ENCODE measurements at places on chromosomes 7 and 10.
A peak's percentile ranks its signal among the peaks of the same experiment; 100 is the strongest.

- DNase-seq, result no peak
Observed at GRCh38 chr10:70096016-70096704, 36.5 kb downstream of the AIFM2 start.

DNA sequence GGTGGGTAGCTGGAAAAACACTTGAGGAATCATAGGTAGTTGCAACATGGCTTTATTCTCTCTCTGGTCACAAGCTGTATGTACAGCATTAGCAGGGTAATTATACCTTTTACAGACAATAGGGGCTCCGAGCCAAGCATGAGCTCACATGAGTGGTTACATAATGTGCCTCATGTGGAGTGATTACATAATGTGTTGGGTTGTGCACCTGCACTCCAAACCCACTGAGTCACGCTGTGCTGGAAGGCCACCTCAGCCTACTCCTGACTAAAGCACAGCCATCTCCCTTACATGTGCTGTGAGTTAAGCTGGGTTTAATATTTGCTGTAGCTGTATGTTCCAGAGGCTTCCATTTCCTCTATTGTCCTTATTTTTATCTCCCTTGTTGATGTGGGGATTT is 348.7 kb upstream of the SEMA3C start:
- DNase-seq, result no peak

- DNase-seq, result no peak
Observed at GRCh38 chr7:121398246-121398645, 2.1 kb upstream of the FAM3C start.

GRCh38 chr10:104077663-104078151 is 8.0 kb downstream of the COL17A1 start:
- no peak for DNase-seq

DNA sequence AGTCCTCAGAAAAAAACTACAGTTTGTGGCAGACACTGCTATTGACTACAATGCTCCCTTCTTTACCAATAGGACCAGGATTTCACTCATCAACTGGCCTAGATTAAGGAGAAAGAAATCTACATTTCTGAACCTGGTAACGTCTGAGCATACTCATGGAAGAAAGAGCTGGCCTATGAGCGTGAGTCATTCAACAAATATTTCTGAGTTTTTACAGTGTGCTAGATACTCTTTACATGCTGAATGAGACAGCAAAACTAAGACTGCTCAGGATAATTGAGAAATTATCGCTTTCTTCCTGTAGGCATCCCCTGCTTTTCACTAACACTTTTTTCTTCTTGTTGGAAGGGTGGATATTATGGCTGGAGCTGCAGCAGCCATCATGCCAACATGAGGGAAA is 609.7 kb downstream of the TNS3 start:
- DNase-seq, result no peak

GRCh38 chr10:22263106-22263505 is 45.3 kb upstream of the EBLN1 start:
- no peak for DNase-seq

DNA sequence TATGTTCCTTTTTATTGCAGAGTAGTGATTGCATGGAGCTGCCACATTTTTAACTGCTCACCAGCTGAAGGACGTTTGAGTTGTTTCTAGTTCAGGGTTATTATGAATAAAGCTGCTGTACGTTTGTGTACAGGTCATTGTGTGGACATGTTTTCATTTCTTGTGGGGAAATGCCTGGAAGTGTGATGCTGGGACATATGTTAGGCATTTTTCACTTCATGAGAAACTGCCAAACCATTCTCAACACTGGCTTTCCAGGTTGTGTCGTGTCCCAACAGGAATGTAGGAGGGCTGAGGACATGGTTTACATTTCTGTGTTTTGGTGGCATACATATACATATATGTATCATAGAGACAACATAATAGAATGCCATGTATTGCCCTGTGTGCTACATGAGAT is 73.0 kb downstream of the NEURL1 start:
- no peak for DNase-seq

- DNase-seq, result no peak
Observed at GRCh38 chr7:158452331-158452730, 135.3 kb downstream of the PTPRN2 start.

GRCh38 chr10:59561477-59562121 is 148.1 kb downstream of the SLC16A9 start:
- DNase-seq, result peak; percentile 44

DNA sequence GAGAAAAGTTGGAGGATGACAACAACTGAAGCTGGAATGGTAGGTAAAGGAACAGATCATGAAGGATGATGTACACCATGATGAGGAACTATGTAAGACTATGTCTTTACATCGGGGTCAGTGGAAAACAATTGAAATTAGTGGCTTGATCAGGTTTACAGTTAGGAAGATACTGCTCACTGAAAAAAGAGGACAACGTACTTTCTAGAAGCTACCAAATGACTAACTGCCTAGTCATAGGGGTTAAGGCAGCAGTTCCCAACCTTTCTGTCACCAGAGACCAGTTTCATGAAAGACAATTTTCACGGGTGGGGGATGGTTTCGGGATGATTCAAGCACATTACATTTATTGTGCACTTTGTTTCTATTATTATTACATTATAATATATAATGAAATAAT is 91.6 kb upstream of the ANKRD1 start:
- no peak for DNase-seq

DNA sequence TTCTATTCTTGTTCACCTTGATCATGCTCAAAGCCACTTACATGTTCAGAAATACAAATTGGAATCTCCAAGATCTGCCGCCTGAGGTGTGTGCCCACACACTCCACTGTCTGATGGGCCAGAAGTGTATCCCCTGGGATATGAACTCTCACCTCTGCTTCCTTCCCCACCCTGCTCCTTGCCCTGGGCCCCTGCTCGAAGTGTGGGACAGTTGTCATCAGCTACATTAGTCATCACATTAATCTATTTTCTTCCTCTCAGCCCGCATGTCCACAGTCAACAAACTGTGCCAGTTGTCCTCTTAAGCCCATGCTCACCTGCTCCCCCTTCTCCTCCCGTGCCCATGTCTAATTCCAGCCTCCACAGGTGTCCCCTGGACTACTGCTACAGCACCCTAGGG is 154.7 kb downstream of the PTPN20 start:
- no peak for DNase-seq

DNA sequence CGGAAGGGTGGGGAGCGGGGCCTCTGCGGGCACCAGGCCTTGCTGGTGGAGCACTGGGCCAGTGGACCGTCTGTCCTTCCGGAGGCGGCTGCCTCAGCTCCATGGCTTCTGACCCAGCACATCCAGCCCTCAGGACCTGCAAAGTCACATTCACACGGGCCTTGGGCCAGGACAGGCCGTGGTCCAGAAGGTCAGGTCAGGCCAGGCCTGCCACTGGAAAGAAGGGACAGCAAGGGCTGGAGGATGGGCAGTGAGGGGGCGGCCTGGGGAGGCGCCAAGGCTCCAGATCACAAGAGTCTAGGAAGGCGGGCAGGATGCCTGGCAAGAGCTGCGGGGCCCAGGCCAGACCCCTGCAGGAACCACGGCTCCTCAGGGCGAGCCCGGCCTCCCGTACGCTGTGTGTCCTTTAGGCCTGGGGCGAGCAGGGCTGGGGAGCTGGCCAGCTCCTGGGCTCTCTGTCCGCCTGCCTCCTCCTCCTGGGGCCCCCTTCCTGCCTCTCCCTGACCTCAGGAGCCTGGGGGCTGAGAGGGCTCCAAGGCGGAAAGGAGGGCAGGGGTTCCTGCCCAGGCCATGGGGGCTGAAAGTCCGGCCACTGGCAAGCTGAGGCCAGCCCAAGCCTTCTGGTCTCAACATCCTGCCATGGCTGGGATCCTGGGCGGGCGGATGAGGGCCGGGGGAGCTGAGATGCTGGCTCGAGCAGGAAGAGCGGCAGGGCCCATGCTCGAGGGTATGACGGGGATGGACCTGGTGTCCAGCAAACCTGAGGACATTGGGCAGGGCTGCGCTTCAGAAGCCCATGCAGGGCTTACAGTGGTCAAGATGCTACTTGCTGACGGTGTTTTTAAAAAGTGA is 225.8 kb downstream of the ELFN1 start:
- no peak for DNase-seq

GRCh38 chr10:119355930-119356329 is 148.6 kb downstream of the GRK5 start:
- no peak for DNase-seq

GRCh38 chr10:120477021-120477742 is 20.2 kb downstream of the PLPP4 start:
- DNase-seq, result no peak

DNA sequence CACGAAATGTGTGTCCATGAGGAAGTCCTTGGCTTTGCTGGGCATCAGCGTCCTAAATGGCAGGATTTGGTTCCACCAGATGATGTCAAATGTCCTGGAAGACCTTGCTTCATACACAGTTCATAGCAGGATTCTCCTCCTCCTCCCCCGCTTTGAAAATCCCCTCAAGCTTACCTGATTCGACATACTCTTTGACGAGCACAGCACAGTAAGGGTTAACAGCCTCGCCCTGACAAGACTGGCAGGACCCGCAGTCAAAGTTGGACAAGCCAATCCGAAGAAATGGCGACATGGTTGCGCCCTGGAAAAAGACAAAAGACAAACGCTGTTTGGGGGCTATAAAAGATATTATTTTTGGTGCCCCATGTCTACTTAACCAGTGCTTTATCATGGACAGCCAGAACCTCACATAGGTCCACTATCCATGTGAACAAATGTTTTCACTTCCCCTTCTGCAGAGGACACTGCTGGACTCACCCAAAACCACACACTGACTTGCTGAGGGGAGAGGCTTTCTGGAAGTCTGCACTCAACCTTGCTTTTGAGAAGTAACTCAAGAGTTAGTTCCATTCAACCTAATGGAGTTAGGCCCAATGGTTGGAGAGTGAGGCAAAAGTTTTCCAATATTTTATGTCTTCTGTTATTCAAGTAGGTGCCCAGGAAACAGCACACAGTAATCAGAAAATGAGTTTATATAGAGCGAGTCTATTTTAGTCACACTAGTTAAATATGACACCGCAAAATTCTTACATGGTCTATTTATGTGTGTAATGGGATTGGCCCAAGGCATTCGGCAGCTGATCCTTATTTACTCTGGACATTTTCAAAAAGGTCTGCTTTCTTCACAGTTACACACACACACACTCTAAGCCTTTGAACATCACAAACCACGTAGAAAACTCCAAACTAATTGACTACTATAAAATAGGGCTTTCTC is 65.0 kb downstream of the PRKCQ start:
- no peak for DNase-seq

GRCh38 chr7:24705461-24705954 is 51.8 kb downstream of the GSDME start:
- DNase-seq, result no peak

GRCh38 chr7:26891400-26892350 is 27.3 kb upstream of the SKAP2 start:
- no peak for DNase-seq

DNA sequence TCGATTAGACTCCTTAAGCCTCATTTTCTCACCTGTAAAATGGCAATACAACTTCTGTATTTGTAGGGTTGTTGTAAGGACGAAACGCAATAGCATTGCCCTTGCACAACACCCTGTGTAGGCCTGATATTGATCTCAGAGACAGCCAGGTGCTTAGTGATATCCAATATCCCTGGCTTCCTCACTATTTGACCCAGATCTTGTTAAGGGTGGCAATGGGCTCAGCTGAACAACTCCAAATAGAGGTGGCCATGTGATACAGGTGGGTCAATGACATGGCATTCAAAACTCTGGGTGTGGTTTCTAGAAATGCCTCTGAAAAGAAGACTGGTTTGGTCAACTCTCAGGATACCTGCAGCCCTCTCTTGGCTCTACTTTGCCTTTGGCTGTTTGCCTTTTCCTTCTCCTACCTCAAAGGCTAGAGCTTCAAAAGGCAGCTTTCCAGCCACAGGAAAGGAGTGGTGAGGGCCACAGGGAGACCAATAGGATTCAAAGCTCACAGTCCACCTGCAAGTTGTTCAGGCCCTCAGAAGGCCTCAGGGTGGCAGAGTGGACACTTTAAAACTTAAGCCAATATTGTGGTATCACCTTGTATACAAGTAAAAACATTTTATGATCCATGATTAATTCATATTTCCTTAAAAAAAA is 14.9 kb upstream of the GATAD1 start:
- no peak for DNase-seq

GRCh38 chr7:300048-300447 is 10.1 kb downstream of the FOXL3 start:
- DNase-seq, result no peak

DNA sequence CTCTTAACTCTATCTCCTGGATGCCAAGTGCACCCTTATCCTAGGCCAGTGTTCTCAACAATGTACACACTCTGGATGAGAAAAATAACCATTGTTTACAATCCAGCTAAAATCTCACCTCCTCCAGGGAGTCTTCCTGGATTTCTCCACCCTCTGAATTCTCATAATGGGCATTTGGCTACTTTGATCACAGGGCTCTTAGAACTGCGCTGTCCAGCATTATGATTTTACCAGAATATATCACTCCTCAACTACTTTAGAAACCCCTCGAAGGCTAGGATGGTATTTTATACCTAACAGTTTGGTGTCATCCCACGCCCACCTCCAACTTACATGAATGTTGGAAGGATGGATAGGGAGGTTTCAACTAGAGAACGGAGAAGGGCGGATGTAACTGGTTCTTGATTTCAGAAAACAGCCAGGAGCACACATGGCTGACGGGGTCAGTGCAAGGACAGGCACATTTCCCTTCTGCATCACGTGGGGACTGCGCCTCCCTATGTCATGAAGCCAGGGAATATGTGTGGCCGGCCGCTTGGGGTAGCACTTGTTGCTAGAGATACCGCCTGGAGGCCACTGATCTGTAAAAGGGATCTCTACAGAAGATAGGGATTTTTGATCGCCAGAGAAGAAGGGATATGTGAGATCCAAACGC is 1.2 kb upstream of the ATP6V0E2 start:
- DNase-seq, result peak; percentile 65

GRCh38 chr7:150944066-150945042 is 33.8 kb downstream of the KCNH2 start:
- peak; percentile 3 for DNase-seq

DNA sequence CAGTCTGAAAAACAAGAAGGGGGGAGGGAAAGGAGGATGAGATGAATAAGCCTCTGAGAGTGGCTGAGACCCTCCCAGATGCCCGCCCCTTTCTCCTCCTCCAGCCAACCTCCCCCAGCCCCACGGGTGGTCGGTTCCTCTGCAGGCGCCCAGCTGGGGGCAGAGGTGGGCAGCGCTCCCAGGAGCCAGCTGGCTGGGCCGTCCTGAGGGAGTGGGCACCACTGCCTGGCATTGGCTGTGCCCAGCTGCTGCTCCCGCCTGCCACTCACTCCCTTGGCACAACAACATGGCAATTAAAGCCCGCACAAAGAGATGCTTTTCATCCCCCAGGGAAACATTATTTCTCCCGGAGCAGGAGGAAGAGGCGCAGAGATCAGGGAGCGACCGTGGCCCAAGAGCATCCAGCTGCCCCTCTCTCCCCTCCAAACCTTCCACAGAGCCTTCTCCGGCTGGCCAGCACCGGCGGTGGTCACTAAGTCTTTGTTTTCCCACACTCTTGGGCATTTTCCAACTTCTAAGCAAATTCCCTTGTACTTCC is 107.2 kb downstream of the SPDYE5 start:
- DNase-seq, result peak; percentile 94
